ENCODE measurements at places on chromosomes 11 and 22. TPM values are rescaled to one million over a fixed set of nuclear protein-coding genes. Genes with fewer than 3 reads are reported as not detected.
A peak's percentile ranks its signal among the peaks of the same experiment; 100 is the strongest.

DNA sequence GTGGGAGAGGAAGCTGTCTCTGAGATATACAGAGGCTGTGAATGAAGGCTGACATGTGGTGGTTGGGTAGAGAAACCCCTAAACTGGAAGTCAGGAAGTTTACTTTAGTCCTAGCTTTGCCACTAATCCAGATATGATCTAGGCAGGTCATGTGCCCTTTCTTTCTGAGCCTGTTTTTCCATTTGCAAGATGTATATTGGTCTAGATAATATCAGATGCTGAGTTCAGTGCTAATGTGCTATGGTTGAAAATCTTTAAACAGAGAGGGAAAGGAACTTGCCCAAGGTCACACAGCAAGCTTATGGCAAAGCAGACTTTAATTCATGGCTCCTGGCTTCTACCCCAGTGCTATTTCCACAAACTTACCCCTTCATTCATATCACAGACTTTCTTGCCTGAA, 25.7 kb upstream of the TPBGL start:
- no peak for DNase-seq
- H3K27me3 ChIP-seq = peaks cover 66% of the 10 kb centered on the region
- no peak overlapping the region for H3K27ac ChIP-seq
- no peaks in the 10 kb centered on the region for H3K36me3 ChIP-seq
- H3K4me1 ChIP-seq = no peaks in the 10 kb centered on the region

GRCh38 chr11:115607621-115608221, 103.5 kb upstream of the CADM1 start:
- no peaks in the 10 kb centered on the region for H3K27me3 ChIP-seq
- no peak overlapping the region for H3K4me3 ChIP-seq
- H3K4me1 ChIP-seq = peaks cover 19% of the 10 kb centered on the region
- peak overlapping the region; percentile 64 for H3K27ac ChIP-seq
- DNase-seq = no peak

DNA sequence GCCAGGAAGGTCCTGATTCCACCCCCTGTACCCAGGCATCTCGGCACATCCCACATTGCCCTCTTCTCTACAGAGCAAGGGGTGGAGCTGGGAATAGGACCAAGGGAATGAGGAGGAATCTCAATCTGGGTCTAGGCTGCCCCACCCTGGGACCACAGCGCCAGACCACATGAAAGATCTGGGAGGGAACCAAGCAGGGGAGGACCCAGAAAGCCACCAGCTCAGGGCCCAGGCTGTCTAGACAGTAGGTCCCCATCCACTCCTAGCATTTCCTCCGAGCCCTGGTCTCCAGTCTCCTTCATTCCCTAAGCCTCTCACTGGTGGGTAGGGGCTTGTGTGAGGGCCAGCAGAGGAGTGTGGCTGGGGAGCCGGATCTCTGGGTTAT, 11.6 kb downstream of the PHLDB1 start:
- H3K27ac ChIP-seq = no peak overlapping the region
- H3K4me1 ChIP-seq = peaks cover 86% of the 10 kb centered on the region
- H3K36me3 ChIP-seq = peaks cover 6% of the 10 kb centered on the region
- peak overlapping the region; percentile 83 for H3K4me3 ChIP-seq

GRCh38 chr11:17458268-17458667, 18.4 kb downstream of the ABCC8 start:
- DNase-seq = no peak
- H3K4me1 ChIP-seq = no peaks in the 10 kb centered on the region
- no peak overlapping the region for H3K4me3 ChIP-seq

DNA sequence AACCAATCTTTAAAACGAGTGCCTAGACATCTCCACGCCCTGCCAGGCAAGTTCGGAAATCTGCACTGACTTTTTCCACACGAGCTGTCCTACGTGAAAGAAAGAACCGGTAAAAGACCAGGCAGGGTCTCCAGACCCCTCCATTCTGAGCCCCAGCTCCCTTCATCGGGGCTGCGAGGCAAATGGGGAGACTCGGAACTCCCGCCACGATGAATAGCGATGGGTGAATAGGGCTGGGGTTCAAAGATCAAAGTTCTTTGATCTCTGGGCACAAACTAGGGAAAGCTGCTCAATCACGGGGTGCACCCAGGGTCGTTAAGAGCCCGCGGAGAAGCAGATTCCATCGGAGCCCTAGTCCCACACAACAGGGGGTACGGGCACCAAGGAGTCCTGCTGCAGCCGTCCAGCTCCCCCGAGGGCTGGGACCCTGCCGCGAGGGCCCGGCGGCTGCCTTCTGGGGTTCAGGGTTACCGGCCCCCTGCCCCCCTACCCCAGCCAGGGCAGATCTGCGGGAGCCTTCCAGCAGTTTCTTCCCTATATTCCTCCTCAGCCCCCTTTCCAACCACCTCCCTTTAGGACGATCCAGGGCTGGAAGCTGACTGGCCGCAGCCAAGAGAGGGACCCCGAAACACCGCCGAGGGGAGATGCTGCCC, 1.1 kb downstream of the LRP4 start:
- peaks cover 6% of the 10 kb centered on the region for H3K27me3 ChIP-seq
- H3K27ac ChIP-seq = no peak overlapping the region
- no peak for DNase-seq
- no peaks in the 10 kb centered on the region for H3K36me3 ChIP-seq

DNA sequence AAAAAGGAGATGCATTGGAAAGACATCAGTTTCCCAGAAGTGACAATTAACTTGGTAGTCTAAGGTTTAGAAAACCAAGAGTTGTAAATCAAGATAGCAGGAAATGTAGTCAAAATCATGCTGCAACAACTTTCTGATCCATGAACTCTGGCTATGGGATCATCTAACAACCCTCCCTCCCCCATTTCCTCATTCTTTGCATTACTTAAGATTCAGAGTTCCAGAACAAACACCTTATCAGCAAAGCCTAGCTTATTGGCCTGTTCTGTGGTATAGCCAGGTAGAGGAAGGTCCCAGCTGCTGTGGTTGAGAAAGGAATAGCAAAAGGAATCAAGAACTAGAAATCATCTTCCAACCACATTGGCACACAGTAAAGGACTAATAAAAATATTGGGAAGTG, 651.1 kb downstream of the METTL15 start:
- DNase-seq = no peak
- no peaks in the 10 kb centered on the region for H3K36me3 ChIP-seq
- H3K4me3 ChIP-seq = no peak overlapping the region
- H3K4me1 ChIP-seq = no peaks in the 10 kb centered on the region
- no peak overlapping the region for H3K27ac ChIP-seq

DNA sequence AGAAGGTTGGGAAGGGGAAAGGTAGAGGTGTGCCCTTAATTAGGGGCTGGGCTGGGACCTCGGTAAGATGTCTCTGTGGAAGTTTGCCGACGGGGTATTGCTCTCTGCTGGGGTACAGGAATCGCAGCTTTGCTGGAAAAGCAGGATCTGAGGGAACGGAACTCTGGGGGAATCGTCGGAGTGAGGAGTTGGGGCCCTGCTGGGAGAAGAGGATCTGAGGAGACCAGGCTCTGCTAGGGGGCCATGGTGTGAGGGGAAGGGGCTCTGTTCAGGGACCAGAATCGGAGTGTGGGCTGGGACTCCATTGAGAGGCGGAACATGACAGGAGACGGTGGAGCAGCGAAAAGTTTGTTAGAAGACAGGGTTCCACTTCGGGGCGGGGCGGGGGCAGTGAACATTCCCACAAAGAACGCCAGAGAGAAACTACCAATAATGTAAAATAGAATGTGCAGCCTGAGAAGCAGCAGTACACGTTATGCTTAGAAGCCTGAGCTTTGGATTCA, 456 bp downstream of the AAMDC start:
- no peak for DNase-seq
- peaks cover 16% of the 10 kb centered on the region for H3K4me1 ChIP-seq
- H3K27ac ChIP-seq = peak overlapping the region; percentile 92
- H3K36me3 ChIP-seq = peaks cover 3% of the 10 kb centered on the region

GRCh38 chr11:12417691-12418611, 40.6 kb downstream of the PARVA start:
- no peaks in the 10 kb centered on the region for H3K36me3 ChIP-seq
- no peak overlapping the region for H3K4me3 ChIP-seq
- H3K27ac ChIP-seq = no peak overlapping the region
- peaks cover 6% of the 10 kb centered on the region for H3K4me1 ChIP-seq

- H3K36me3 ChIP-seq = no peaks in the 10 kb centered on the region
- peaks cover 13% of the 10 kb centered on the region for H3K4me1 ChIP-seq
- H3K4me3 ChIP-seq = no peak overlapping the region
- DNase-seq = no peak
Measured at GRCh38 chr11:65646288-65646957, 8.5 kb downstream of the SIPA1 start.

WNT11 gene
- total RNA-seq = 0.16 TPM

TBCEL gene
- total RNA-seq = 18.6 TPM

NRXN2 gene
- total RNA-seq = 8.5 TPM

TREH gene
- total RNA-seq = not detected

PRODH gene
- 0.09 TPM for total RNA-seq

SLC22A12 gene
- not detected for total RNA-seq

SH3BP1 gene
- 36.4 TPM for total RNA-seq

HSPB2 gene
- total RNA-seq = not detected

RGL4 gene
- not detected for total RNA-seq

Data from neural crest cell (in vitro differentiated cells).